ENCODE measurements at places on chromosomes 13 and 19. TPM values are rescaled to one million over a fixed set of nuclear protein-coding genes. Genes with fewer than 3 reads are reported as not detected.

- peak; percentile 26 for DNase-seq
Measured at GRCh38 chr19:53883231-53883661, 1.2 kb downstream of the PRKCG start.

GRCh38 chr19:8256276-8257051, 47.3 kb downstream of the CERS4 start:
- no peak for DNase-seq

DNA sequence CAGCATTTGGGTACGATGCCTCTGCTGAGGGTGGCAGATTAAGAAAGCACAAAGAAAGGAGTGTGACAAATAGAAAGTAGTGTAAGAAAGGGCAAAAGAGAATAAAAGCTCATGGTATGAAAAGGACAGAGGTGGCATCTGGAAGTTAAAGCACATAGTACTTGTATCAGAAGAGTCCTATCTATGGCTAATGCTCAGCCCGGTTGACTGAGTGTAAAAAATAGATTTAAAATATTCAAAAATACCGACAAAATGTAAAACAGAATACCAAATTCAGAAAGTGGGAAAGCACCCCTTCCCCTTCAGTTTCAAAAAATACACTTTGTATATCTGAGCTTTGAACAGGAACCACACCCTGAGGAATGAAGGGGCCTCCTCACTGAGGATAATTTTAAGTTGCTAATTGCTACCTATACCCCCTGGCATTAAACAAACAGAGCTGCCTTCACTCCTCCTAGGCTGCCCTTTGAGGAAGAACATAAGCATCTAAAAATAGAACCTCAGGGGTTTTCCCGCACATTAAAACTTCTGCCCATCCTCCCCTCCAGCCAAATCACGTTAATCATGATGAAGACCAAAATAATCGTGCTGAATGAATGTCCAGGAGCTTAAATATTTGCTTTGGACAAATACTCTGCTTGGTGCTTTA, 43.3 kb downstream of the DLEU7 start:
- no peak for DNase-seq

The CAPN12 gene
- 3.5 TPM for total RNA-seq

GRCh38 chr13:93577105-93577504, 350.5 kb downstream of the GPC6 start:
- no peak for DNase-seq

DNA sequence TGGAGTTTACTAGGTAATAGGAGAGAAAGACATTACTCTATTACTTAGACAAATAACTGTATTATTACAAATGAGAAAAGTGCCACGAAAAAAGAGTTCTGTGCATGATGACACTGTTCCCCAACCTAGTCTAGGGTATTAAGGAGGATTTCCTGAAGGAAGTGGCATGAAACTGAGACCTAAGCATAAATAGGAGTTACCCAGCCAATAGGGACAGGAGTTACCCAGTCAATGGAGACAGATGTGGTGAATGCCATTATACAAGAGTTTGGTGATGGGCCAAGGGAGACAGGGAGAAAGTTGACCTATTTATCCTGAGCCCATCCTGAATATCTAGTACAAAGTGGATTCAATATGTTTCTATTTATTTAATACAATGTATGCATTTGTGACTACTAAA, 65.4 kb downstream of the KL start:
- DNase-seq: no peak

The METTL21C gene
- not detected for total RNA-seq

GRCh38 chr13:25207291-25207810, 35.3 kb upstream of the AMER2 start:
- DNase-seq: no peak

The ZNF600 gene
- total RNA-seq: 17.5 TPM

DNA sequence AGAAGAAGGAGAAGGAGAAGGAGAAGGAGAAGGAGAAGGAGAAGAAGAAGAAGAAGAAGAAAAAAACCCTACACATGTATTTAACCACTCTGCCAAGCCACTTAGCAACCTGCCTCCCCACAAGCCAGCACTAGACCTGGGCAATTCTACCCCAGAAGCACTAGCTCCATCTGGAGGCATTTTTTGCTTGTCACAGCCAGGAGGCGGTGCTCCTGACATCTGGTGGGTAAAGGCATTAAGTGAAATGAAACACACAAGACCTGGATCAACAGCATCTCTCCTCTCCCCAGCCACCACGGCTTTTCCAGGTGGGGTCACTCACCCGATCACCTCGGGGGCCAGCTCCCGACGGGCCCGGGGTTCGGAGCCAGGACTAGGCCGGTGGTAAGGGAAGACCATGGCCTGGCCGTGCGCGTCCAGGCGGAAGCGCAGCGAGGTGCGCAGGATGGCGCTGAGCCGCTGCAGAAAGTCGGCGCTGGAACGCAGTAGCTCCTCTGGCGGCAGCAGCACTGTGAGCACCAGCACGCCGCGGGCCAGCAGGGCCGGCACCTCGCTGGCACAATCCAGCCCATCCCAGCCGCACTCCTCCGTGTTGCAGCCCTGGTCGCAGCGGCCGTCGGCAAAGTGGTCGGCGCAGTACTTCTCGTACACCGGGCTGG, 26.9 kb downstream of the NOTCH3 start:
- peak; percentile 20 for DNase-seq

DNA sequence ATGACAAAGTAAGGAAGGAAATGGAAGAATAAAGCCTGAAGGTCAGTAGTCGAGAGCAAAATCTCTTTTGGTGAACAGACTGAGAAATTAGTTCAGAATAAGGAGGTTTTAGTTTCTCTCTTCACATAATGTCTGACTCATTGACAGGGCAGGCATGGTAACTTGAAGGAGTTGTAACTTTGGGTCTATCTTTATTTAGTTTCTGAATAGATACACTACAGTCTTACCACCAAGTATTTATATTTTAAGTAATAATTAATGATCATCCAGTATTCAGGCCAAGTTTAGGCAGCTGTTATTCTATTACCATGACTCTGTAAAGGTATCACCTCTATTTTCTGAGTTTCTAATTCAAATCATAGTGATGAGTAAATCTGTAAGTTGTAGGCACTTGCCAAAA, 219.9 kb downstream of the SPRY2 start:
- no peak for DNase-seq

DNA sequence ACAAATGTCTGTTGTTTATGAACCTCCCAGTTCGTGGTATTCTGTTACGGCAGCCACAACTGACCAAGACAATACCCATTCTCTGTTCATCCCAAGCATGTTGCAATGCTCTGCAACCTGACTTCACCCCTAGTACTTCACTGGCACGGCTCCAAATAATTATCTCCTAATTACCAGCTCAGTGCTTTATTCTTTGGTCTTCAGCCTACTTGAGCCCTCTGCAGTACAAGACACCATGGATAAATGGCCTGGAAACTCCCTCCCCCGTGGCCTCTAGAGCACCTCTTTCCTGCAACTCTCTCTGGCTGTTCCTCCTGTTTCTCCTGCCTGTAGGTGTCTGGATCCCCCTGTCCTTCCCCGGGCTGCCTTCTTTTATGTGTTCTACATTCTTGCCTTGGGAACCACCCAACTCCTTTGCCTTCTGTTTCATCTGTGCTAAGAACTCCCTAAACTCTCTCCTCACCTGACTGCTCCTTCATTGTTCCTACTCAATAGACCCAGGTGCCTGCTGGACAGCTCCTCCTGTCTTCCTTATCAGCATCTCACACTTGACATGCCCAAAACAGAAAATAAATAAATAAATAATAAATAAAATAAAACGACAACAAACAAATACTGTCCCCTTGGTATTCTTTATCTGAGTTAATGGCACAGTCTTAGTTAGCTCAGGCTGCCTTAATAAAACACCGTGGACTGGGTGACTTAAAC, 200.4 kb upstream of the IPO5 start:
- DNase-seq: no peak

DNA sequence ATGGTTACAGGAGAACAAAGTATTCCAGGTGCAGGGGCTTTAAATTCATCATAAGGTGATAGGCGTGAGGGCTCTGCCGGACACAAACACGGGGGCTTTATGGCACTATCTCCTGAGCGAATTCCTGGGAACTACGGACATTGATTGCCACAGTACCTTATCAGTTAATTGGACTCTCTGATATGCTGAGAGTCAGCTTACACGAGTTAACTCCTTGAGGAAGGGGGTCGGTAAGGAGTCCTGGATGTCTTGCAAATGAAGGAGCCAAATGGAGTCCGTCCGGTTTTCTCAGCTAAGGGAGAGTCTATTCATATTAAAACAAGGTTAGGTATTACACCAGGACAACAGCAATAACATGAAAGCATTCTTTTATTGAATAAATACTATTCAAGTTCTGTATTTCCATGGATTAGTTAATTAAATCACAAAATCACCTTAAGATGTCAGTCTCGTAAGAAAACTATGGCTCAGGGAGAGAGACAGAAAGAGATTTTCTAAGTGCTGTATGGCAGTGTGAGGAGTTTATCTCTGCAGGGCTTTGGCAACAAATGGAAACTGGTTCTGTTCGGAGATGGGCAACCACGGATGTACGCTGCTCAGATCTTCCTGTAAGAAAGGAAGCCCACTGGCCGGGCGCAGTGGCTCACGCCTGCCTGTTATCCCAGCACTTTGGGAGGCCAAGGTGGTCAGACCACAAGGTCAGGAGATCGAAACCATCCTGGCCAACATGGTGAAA, 26.2 kb upstream of the HIF3A start:
- DNase-seq: no peak

The ABHD13 gene
- 9.9 TPM for total RNA-seq

- DNase-seq: no peak
Measured at GRCh38 chr13:35995136-35995535, 136.0 kb downstream of the DCLK1 start.

DNA sequence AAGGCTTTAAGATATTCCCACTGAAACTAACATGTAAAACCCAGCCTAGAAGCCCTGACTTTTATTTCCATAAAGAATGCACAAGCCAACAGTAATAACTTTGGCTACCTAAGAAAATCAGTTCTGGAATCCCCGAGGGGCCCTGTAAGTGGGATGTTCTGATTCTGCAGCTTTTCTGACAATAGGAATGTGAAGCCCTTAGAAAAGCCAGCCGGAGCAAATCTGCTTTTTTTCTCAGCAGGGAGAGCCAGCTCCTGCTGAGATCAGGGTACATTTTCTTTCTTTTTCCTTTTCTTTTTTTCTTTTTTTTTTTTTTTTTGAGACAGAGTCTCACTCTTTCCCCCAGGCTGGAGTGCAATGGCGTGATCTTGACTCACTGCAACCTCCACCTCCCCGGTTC, 8.0 kb upstream of the GARRE1 start:
- DNase-seq: no peak

GRCh38 chr13:94053986-94054593, 425.4 kb downstream of the DCT start:
- no peak for DNase-seq

DNA sequence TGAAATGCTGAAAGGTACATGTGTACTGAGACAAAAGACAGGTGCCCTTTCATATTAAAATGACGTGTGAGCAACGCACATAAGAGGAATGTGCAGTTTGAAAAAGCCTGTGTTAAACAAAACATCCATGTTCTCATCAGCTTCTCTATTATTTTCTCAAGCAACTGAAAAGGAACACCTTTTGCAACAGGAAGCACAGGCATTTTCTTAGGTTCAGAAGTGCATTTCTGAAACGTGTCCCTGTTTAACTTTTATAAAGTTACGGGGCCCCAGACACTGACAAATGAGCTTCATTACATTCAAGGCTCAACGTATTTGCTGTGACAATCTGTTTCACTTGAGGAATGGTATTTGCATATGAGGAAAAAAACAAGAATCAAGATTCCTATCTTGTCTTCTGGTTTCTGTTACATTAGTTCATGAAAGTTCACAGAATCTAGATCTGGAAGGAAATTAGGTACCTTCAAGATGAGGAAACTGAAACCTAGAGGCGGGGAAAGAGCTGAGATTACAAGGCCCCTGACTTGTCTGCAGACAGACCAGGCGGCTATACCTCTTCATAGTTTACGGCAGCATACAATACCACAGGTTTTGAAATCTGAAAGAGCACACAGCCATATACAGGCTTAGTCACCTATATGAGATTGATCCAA, 431.7 kb downstream of the KLF12 start:
- peak; percentile 72 for DNase-seq

The ACP5 gene
- total RNA-seq: 27.5 TPM

The LILRA1 gene
- total RNA-seq: not detected

DNA sequence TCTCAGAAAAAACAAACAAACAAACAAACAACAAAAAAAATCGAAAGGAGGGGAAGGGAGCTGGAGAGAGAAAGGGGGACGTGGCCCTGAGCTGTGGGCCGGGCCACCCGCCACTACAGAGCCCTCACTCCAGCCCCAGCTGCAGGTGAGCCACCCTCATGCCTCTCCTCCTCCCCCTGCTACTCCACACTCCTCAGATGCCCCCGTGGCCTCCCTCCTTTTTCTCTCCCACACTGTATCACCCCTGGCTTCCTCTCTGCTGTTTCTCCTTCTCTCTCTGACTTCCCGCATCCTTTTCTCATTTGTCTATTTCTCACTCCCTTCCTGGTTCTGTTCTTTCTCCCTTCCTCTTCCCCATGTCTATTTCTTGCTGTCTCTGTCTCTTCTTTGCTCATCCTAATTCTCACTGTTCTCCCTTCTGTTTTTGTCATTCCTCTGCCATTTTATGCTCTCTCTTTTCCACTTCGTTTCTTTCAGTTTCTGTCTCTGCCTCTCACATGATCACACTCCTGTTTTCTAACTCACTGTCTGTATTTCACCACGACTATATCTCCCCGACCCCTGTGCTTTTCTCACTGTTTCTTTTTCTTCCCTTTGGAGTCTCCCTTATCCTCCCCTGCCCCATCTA, 2.7 kb downstream of the KLK2 start:
- DNase-seq: no peak

DNA sequence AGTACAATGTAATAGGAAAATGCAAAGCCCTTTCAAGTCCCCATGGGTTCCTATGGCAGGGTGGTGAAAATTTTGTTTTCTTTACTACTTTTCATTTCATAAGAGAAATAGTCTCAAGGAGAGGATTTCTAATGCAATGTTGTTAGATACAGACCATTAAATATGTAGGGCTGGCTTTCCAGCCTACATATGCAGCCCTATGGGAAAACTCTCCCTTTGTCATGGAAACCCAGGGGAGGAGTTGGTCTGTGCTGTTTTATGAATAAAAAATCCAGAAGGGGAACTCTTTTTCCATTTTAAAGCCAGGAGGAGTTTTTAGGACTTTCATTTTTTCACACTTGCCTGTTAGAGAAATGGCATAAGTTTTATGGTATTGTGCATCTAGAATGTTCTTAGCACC, 119.6 kb downstream of the DCT start:
- DNase-seq: no peak

Data from activated CD4-positive, alpha-beta T cell treated with anti-CD3 and anti-CD28 coated beads, Interleukin-2, amount 10 ng/mL, durations not matched to agents 7 days and 5 days (primary cell).